Caco-2 (cell line): ENCODE measurements at places on chromosomes 11 and 22. TPM values are rescaled to one million over a fixed set of nuclear protein-coding genes. Genes with fewer than 3 reads are reported as not detected.

Gene TSKU
- total RNA-seq, result 38.6 and 40.6 TPM in 2 replicates

Gene OLFML1
- total RNA-seq, result 1.8 and 3.9 TPM in 2 replicates

Gene PHF5A
- total RNA-seq, result 75.4 and 78.6 TPM in 2 replicates

Gene CFAP300
- total RNA-seq, result 2.2 and 3.9 TPM in 2 replicates

Gene TCN1
- total RNA-seq, result not detected in 2 replicates

Gene TEX12
- not detected in 2 replicates for total RNA-seq

Gene KREMEN1
- 28.7 and 29.7 TPM in 2 replicates for total RNA-seq

Gene LMO2
- total RNA-seq, result 0.29 TPM in 1 of 2 replicates, not detected in the other

Gene TRPM5
- total RNA-seq, result not detected in 2 replicates

Gene LRRC56
- 4.3 and 4.4 TPM in 2 replicates for total RNA-seq

Gene FADS1
- 108 and 116 TPM in 2 replicates for total RNA-seq

Gene LIF
- total RNA-seq, result 8.0 and 9.7 TPM in 2 replicates

Gene MDK
- 601 and 699 TPM in 2 replicates for total RNA-seq

Gene IGF2
- total RNA-seq, result 1,375 and 1,397 TPM in 2 replicates

Gene CD3E
- 0.39 TPM in 1 of 2 replicates, not detected in the other for total RNA-seq

Gene FOSL1
- 2.7 and 3.9 TPM in 2 replicates for total RNA-seq

Gene CRYBB3
- 0.65 TPM in 1 of 2 replicates, not detected in the other for total RNA-seq

Gene RASL10A
- total RNA-seq, result 1.1 and 1.8 TPM in 2 replicates

Gene ADM
- total RNA-seq, result 114 and 127 TPM in 2 replicates

Gene CRYBB1
- not detected in 2 replicates for total RNA-seq

Gene ANKK1
- 0.11 and 0.16 TPM in 2 replicates for total RNA-seq

Gene SPTY2D1
- total RNA-seq, result 21.4 and 24.6 TPM in 2 replicates

Gene ZNF215
- not detected in 2 replicates for total RNA-seq

Gene SLC6A5
- total RNA-seq, result not detected in 2 replicates

Gene TMEM132A
- total RNA-seq, result 86.6 and 97.3 TPM in 2 replicates

Gene LSP1
- 1.5 TPM in 1 of 2 replicates, not detected in the other for total RNA-seq

Gene APOL5
- not detected in 2 replicates for total RNA-seq

Gene ANO1
- 5.8 and 8.4 TPM in 2 replicates for total RNA-seq

Gene H19
- 1.5 TPM in 2 replicates for total RNA-seq

Gene NXPE1
- total RNA-seq, result not detected in 2 replicates

Gene CCDC73
- not detected in 2 replicates for total RNA-seq

Gene BAIAP2L2
- 4.4 and 4.9 TPM in 2 replicates for total RNA-seq

Gene OR52I2
- total RNA-seq, result not detected in 2 replicates

Gene RFPL1
- not detected in 2 replicates for total RNA-seq

Gene GLB1L2
- 15.8 TPM in 2 replicates for total RNA-seq

Gene OR8A1
- total RNA-seq, result not detected in 2 replicates
